Stimulated activated naive CD4-positive, alpha-beta T cell (primary cell): ENCODE measurements at places on chromosomes 1 and 21.

GRCh38 chr1:6509919-6510291, 18.4 kb upstream of the PLEKHG5 start:
- no peak for DNase-seq

DNA sequence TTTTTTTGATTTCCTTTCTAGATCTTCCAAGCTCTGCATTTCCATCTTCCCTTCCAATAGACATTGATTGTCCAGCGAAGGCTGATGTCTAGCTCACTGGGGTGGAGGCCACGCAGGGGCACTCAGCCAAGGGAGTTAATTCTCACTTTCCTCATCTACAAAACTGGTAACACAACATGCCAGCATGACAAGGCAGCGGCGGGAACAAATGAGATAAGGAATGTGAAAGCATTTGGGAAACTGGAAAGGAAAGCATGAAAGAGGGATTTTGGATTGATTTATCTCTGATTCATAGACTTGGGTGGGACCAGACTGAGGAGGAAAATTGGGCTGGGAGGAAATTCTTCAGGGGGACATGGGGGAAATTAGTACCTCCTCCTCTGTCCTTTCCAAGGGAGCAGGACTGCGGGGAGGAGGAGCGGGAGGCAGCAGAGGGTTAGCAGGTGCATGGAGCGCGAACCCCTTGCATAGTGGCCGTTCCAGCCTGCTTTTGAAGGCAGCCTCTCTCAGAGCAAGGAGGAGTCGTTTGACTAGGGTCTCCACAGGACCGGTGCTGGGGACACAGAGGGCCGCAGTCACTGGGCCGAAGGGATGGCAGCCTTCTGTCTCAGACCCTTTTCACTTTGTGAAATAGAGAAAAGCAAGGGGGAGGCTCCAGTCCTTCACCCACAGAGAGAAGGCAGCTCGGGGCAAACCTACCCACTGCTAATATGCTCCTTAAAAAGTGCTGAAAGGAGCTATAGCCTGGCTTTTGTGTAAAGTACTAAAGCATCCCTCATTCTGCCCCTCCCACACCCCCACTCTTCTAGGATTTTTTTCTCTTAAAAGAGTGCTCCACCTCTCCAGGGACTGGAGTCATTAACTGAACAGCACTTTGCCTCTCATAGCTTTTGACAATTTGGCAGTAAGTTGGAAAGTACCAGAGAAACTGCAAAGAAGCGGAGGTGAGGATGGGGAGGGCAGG, 89.2 kb downstream of the PLXNA2 start:
- DNase-seq: no peak

- no peak for DNase-seq
Measured at GRCh38 chr1:22128392-22128791, 14.5 kb downstream of the WNT4 start.

DNA sequence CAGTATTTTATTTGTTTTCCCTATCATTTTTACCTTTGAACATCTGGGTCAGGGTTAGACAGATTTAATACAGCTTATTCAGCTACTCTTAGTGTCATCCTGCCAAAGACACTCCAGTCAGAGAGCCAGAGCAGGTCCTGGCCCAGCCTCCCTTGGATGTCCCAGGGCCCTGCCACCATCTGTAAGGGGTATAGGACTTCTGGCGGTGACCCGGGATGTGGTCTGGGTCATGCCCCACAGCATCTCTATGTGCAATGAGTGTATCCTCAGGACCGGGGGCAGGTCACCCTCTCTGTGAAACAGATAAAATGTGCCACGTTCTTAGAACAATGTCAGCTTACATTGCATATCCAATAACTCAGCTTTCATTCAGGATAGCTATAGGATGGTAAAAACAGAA, 37.8 kb upstream of the PRSS38 start:
- no peak for DNase-seq

GRCh38 chr1:163290025-163290640, 31.6 kb upstream of the NUF2 start:
- DNase-seq: no peak

DNA sequence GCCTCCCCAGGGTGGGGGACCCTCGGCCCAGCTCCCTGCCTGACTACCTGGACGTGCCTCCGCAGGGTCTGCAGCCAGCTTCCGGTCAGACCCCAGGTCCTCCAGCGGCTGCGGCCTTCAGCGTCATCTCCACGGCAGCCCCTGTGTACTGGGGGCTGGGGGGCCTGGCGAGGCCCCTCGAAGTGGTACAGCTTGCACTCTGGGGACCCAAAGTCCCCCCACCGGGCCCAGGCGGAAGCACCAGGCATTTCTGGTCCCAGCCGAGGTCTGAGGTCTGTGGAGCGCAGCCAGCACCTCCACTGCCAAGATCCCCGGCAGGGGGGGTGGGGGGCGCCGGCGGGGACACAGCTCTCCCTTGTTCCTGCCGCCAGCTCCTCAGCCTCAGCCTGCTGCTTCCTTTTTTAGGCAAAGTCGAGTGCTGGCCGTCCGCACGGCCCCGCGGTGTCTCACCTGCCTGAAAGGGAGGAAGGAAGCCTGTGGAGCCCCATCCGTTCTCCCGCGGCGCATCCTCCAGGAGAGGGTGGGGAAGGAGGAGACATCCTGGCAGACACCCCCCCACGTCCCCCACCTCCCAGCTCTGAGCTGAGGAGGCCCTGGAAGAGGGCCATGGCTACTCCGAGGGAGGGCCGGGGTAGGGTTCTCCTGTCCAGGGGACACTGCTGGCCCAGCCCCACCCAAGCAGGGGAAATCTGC, 1.2 kb upstream of the VWA1 start:
- DNase-seq: peak; percentile 17

DNA sequence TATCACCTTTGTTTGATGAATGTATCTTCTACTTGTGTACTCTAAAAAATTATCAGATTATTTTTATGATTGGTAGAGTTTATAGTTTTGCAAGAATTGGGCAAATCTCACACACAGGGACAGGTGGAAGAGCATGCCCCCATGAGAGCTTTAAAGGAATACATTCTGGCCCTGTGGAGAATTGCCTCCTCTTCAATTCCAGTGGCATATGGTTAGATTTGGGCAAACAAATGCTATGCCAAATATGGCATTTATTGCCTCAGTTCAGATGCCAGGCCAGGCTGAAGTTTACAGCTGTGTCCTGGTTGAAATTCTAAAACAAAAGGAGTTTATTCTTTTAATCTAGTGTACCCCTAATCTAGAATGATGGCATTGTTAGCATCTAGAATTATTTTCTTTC, 162.4 kb upstream of the CACYBP start:
- no peak for DNase-seq

- no peak for DNase-seq
Measured at GRCh38 chr21:27258742-27259448, 292.0 kb upstream of the ADAMTS5 start.

DNA sequence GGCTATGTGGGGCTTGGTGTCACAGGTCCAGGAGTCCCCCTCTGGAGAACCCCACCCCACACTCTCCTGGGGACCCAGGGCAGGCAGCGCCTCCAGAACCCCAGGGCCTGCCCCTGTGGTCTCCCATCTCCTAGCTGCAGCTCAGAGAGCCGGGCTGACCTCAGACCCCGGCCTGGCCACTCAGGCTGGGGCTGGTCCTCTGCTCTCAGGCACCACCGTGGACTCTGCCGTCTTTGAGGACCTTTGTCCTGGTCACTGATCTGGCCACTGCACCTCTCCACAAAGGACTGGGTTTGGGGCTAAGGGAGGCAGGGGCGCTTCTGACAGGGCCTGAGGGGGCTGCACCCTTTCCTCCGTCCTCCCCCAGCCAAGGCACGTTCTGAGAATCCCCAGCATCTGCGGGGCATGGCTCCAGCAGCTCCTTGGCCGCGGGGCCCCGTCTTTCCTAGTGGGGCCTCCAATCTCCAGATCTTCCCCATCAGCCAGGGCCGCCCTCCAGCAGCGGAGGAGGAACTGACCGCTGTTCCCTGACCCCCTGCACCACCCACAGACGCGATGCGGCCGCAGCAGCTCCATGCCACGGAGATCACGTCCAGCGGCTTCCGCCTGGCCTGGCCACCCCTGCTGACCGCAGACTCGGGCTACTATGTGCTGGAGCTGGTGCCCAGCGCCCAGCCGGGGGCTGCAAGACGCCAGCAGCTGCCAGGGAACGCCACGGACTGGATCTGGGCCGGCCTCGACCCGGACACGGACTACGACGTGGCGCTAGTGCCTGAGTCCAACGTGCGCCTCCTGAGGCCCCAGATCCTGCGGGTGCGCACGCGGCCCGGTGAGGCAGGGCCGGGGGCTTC, 3.3 kb downstream of the VWA1 start:
- DNase-seq: no peak

DNA sequence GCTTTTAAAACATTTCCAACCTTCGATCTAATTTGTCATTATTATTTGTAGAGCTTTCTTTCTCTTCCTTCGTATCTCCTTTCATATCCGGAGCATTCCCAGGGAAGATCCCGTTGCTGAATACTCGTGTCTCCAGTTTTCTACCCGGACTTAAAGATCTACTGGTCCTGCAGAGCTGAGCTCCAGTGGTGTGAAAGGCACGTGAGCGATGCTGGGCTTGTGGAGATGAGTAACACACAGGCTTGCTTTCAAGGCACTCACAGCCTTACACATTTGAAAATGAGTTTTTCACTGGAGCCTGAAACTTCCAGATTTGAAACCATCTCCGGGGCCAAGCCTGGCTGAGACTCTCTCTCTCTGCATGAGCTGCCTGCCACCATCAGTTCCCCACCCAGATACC, 428.3 kb downstream of the KIF26B start:
- no peak for DNase-seq

- no peak for DNase-seq
Measured at GRCh38 chr1:198352975-198353695, 187.3 kb downstream of the ATP6V1G3 start.

DNA sequence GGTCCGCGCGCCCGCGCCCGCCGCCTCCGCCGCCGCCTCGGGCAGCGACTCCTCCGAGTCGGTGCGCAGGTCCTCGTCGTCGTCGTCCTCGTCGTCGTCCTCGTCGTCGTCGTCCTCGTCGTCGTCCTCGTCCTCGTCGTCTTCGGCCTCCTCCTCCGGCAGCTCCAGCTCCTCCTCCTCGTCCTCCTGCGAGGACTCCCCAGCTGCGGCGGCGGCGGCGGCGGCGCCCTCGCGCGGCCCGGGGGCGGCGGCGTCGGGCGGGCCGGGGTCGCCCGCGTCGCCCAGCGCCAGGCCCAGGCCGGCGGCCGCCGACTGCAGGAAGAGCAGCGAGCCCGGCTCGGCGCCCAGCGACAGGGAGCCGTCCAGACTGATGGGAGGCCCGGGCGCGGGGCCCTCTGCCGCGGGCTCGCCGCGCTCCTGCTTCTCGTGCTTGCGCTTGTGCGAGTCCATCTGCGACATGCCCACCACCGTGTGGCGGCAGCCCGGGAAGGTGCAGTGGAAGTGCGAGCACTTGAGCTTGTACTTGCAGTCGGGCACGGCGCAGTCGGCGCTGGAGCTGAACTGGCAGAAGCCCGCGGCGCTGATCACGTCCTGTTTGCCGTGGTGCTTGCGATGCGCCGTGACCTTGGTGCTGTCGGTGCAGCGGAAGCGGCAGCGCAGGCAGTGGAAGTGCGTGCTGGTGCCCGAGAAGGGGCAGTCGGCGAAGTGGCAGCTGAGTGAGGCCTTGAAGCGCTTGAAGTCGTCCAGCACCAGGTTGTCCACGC, 157.3 kb downstream of the CASZ1 start:
- no peak for DNase-seq

GRCh38 chr1:112674440-112674985, at the start of gene MOV10:
MOV10 (plus strand) TSS chr1:112674659; CDS start chr1:112674913, 254 bp downstream.
- peak; percentile 63 for DNase-seq

DNA sequence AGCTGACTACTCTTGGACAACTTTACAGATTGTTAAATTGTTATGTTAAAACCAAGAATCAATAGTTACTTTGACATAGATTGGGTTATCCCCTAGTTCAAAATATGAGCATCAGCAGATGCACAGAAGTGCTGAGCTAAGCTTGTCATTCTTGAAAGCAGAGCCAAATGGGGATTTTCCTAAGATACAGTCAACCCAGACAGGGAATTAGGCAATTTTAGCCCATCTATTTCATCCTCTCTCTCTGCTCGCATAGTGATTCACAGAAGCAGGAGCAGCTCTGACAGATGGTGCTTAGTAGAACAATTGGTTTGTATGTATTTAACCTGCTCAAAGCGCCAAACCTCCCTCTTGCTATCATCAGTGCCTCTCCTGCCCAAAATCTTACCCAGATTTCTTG, 27.9 kb upstream of the PRRC2C start:
- DNase-seq: no peak

- no peak for DNase-seq
Measured at GRCh38 chr1:113129529-113130185, 56.7 kb downstream of the LRIG2 start.

DNA sequence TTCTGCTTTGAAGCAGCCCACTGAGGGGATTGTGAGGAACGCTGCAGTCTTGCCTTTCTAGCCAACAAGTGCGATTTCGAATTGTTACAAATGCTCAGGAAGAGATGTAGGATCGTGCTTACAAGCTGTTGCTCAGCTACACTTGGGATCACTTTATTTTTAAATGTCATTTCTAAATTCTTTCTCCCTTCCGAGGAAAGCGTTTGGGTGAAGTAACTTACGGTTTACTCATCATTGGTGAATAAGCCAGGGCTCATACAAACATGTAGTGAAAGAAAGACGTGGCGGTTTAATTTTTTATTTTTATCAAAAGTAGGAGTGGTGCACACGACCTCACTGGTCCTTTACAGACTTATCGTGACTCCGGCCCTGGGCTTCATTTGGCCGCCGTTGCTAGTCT, 386.6 kb downstream of the KIF26B start:
- DNase-seq: no peak

- DNase-seq: no peak
Measured at GRCh38 chr1:84133479-84133878, 10.6 kb upstream of the PRKACB start.

DNA sequence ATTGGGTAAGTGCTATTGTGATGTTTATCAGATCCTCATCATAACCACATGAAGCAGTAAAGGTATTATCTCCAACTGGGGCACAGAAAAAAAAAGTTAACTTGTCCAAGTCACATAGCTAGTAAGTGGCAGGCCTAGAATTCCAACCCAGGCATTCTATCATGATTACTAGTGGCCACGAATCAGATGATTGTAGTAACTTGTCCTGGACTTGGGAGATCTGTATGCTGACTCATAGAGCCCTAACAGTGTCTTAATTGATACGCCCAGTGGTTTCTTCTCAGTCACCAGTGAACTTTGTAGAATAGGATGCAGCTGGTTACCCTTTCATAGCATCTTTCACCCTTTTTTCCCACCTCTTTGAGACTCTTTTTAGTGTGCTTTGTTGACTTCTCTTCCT, 91.1 kb upstream of the UBE2U start:
- DNase-seq: no peak

- no peak for DNase-seq
Measured at GRCh38 chr1:234562334-234562733, 47.6 kb downstream of the IRF2BP2 start.

GRCh38 chr1:246001837-246002230, 505.2 kb downstream of the SMYD3 start:
- DNase-seq: no peak

GRCh38 chr1:6124746-6125365, 55.3 kb downstream of the CHD5 start:
- no peak for DNase-seq

- peak; percentile 77 for DNase-seq
Measured at GRCh38 chr1:172745014-172745413, 86.1 kb downstream of the FASLG start.
